Stimulated activated CD4-positive, alpha-beta T cell treated with anti-CD3 and anti-CD28 coated beads, Interleukin-1b, Interleukin-23, amount 100 ng/mL, for 4 hours (primary cell): ENCODE measurements at places on chromosomes 7 and 10.

DNA sequence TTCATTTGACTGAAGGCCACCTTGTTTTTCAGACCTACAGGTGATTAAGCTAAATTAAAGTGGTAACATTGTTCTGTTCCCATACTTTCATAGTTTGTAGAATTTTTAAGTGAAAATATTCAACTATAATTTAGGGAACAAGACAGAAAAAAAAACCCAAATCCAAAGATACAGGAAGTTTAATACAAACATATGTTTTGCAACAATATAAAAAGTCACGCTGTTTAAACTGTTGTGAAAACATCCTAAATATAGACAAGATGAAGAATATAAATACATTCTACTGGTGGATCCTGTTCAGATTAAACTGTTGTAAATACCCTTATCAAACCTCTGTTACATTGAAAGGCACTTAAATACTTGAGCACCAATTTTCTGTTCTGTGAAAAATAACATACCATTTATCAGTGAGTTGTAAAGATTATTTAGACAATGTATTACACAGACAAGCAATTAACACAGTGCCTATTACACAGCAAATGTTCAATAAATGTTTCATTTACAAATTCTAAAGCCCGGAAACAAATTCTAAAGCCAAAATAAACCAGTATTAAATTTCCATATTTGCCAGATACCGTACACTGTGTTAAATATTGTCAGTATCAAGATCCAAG lies 14.2 kb downstream of the ASZ1 start:
- no peak for DNase-seq

GRCh38 chr7:100896732-100897608 lies 1.3 kb upstream of the ACHE start:
- peak; percentile 69 for DNase-seq

DNA sequence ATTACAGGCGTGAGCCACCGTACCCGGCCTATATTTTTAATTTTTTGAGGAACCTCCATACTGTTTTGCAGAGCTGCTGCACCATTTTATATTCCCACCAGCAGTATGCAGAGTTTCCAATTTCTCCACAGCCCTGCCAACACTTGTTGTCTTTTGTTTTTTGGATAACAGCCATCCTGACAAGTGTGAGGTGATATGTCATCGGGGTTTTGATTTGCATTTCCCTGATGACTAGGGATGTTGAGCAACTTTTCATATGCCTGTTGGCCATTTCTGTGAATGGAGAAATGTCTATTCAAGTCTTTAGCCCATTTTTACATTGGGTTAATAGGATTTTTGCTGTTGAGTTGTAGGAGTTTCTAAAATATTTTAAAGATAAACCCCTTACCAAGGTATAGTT lies 22.2 kb downstream of the ENTPD7 start:
- DNase-seq = no peak

DNA sequence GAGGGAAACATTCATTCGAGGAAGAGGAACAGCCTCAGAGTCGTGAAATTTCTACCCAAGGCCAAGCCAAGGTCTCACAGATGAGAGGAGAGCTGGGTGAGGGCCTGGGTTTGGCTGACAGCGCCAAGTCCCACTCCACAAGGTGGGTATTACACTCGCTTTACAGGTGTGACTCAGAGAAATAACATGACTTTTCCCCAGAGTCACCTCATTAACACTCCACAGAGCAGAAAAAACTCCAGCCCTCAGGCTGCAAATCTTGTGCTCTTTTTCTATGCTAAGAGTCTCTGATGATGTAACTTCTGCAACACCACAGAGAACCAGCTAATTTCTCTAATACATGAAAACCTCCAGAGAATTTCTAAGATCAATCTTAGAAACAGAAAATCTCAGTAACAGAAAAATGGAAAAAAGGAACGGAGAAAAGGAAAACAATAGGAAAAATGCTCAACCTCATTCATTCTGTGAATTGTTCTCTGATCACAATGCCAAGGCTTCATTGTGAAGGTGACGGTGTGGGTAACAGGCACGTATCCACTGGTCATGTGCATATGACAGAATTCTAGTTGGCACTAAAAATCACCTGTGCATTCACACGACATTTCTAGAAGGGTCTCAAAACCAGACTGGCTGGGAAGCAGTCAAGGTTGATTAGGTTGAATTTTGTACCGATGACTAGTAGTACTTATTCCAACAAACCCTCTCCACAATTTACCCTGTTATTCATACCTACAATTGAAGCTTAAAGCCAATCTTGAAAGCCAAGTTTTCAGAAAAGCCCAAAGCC lies 20.3 kb downstream of the YWHAG start:
- DNase-seq = no peak

DNA sequence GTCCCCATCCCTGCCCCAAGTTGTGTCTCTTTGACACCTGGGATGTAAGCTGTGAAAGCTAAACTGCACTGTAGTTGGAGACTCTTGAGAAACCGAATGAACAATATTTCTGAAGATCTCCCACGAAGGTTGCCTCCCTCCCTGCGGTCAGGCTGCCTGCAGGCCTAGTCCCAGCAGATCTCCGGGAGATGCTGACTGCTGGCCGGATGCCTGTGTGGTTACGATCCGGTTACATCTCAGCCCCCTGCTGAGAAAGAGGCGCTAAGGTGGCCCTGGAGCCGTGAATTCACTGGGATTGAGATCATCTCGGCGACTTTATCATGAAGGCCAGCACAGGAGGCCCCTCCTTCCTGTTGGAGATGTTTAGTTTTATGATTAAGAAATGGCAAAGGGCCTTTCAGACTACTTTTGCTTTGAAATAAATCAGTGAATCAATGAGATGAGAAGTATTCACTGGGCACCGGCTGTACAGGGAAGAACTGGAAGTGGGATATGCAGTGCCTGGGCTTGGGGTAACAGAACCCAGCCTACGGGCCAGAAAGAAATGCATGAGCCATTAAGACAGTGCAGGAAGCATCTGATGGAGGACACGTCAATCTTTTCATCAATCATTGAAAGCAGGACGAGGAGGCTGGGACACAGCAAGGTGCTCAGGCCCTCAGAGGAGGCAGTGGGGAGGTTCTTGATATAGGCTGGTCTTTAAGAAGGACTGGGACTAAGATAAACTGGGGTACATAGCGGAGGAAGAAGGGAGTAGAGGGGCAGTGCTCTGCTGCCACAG lies 177.6 kb downstream of the PRKAG2 start:
- no peak for DNase-seq

- DNase-seq = no peak
Measured at GRCh38 chr10:27792216-27792615, 46.6 kb upstream of the MKX start.

- no peak for DNase-seq
Measured at GRCh38 chr7:82105463-82105862, 335.6 kb upstream of the HGF start.

DNA sequence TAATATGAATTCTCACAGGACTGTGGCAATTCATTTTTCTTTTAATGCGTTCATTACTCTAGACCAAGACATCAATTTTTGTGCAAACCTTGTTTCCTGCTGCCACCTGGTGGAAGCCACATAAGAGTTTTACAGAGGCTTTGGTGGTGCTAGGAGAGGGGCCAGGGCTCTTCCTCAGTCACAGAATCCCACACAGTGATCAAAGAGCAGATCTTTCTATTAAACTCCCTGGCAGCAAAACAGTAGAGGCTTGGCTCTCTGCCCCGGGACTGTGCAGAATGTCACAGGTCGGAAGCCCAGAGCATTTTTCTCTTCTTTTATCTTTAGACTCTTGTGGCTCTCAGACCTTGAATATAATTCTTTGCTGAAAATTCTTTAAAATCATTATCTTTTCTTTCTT lies 506.4 kb upstream of the C7orf33 start:
- DNase-seq = no peak

- DNase-seq = no peak
Measured at GRCh38 chr10:36182179-36182566, 540.1 kb upstream of the FZD8 start.

DNA sequence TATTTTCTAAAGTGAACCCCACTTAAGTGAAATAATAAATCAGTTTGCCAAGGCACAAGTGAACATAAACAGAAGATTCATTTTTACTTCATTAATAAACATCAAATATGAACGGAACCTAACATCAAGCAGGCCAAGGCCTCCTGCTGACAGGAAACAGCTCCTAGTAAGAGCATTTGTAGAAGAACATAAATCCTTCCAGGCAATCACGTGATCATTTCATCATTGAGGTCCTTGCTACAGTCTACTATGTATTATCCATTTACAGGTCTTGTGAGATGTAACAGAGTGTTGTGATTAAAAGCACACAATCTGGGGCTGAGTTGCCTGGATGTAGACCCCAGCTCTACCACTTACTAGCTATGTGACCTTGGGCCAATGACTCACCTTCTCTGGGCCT lies 70.6 kb downstream of the CALD1 start:
- no peak for DNase-seq

GRCh38 chr10:104072786-104073185 lies 12.9 kb downstream of the COL17A1 start:
- no peak for DNase-seq

GRCh38 chr7:2405601-2406345 lies 2.4 kb downstream of the CHST12 start:
- DNase-seq = no peak

- DNase-seq = no peak
Measured at GRCh38 chr7:23746629-23747028, 36.6 kb downstream of the STK31 start.

DNA sequence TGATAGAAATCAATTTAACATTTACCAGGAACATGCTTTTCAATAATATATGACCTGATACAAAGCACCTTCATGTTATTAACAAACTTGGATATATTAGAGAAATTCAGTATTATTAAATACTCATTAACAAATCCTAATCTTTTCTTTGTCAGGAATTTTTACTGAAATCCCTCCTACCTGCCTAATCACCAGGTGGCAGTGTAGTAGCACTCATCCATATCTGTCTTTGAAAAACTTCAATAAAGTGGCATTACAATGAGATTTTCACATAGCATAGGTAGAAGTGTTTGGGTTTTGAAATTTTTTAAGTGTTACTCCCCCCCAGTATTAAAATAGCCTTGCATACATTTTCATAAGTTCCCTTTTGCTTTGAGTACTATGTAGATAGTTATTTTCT lies 1246.6 kb upstream of the LRRN3 start:
- DNase-seq = no peak

DNA sequence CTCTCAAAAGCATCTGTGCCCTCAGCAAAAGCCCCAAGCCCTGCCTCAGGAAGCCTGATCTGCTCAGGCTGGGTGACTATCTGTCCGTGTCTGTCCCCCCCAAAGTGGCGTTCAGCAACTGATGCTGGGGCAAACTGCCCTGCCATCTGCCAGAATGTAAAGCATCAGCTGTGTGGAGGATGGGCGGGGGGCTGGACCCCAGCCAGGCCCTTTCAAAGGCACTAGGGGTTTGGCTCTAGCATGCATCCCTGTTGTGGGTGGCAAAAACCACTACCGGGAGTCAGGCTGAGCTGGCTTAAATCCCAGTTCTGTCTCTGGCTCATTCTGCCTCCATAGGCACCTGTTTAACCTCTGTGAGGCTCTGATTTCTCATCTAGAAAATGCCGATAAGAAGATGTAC lies 35.5 kb downstream of the GPRIN2 start:
- no peak for DNase-seq

GRCh38 chr7:2255145-2256139 lies 13.4 kb downstream of the NUDT1 start:
- no peak for DNase-seq

DNA sequence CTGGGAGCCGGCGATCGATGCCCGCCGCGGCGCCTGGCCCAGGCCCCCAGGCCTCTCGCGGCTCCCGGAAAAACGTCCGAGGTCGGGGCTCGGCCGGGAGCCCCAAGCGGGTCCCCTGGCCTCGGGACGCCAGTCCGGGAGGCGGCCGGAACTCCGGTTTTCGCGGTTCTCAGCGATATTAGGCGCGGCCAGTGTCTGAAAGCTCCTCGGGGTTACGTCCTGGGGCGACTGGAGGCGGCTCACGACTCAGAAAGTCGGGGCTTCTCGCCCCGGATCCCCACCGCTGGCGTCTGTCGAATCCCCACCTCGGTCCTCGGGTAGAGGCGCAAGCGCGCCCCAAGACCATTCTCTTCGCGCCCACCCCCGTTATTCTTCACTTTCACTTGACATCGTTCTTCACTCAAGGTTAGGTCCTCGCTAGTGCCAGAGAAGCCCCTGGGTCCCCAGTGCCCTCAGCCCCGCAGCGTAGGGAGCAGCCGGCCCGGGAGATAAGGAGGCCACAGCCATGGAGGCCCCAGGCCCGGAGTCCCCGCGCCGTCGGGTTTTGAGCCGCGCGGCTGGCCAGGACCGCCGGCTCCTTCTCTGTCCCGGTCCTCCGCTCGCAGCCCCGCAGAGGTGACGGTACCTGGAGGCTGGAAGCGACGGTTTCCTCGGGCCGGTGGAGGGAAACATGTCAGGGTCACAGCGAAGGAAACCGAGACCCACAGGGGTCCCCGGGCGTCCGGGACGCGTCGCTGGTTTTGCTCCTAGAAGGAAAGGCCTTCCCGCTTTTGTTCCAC lies 35.2 kb upstream of the EBLN1 start:
- DNase-seq = peak; percentile 23

DNA sequence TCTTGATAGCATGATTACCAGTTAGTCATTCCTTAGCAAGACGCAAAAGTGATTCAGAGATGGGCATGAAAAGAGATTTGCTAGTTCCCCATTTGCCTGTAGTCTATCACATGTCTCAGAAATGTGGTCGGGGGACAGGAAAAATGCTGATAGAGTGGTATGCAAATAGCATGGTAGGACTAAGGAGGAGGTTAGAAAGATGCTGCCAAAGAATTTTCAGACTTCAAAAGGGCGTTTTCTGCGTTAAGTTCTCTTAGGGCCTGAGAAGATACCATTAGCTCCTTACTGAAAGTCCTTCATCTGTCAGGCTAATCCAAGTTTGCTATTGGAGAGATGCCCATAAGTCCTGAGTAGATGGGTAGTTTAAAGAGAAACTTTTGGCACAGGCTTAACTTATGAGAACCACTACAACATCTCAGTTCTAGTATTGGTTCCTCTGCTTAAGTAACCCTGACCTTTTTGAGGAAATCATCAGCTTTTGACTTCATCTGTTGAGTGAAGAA lies 2.7 kb downstream of the CALD1 start:
- DNase-seq = no peak

DNA sequence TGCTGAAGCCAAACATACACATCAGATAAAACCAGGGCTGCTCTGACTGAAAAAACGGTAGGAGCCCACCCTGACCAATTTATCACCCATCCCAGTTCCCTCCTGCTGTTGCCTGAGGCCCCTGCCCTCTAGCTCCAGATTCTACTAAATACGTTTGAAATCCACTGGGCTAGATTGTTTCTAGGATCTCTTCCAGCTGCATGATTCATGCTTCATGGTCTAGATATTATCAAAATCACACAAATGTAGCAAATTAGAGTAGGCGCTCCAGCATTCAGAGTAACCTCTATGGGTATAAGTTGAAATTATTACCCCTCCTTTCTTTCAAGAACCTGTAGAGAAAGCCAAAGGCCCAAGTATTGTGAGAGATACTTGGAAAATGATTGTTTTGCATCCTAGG lies 151.2 kb upstream of the FAM13C start:
- no peak for DNase-seq
